Fibroblast of gingiva (primary cell): ENCODE measurements at places on chromosomes 16 and 17.

DNA sequence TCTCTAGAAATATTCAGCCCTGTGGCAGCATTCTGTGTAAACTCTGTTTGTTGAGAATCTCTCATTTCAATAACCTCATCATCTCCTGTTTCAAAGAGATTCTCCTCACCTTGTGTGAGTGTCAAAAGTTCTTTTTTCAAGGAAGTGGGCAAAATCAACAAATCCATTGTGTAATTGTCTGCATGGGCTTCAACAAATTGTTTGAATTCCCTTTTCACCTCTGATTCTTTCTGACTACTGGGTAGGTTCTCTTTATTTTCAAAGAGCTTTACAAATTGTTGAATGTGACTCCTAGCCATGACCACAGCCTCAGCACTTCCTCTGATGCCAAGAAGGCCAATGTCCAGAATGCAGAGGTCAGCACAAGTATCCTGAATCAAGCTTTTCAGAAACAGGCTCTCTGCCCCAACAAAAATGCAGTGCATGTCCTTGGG lies 48.0 kb downstream of the N4BP1 start:
- DNase-seq = peak; percentile 38

DNA sequence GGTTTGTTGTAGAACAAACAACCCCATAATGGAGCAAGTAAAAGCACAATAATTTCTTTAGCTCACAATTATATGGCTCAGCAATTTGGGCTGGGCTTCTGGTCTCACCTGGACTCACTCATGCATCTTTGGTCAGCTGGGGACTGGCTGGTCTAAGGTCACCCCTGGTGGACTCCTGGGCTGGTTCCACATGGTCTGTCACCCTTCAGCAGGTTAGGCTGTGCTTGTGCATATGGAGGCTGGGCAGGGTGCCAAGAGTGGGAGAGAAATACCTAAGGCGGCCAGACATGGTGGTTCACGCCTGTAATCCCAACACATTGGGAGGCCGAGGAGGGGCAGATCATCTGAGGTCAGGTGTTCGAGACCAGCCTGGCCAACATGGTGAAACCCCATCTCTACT lies 27.0 kb upstream of the SMURF2 start:
- DNase-seq = no peak

DNA sequence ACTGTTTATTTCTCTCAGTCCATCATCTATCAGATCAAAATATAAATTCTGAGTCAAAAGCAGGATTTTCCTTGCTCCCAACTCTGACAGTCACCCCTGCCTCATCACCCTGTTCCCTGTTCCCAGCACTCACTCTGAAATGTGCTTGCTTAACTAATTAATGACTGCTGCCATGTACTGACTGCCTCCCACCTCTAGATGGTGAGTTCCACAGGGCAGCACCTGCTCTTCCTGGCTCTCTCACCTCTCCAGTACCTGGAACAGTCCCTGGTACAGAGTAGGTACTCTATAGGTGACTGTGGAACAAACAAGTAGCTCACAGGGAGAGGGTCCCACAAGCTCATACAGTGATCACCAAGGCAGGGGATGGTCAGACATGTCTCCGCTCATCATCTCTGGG lies 114.3 kb upstream of the C16orf82 start:
- no peak for DNase-seq

DNA sequence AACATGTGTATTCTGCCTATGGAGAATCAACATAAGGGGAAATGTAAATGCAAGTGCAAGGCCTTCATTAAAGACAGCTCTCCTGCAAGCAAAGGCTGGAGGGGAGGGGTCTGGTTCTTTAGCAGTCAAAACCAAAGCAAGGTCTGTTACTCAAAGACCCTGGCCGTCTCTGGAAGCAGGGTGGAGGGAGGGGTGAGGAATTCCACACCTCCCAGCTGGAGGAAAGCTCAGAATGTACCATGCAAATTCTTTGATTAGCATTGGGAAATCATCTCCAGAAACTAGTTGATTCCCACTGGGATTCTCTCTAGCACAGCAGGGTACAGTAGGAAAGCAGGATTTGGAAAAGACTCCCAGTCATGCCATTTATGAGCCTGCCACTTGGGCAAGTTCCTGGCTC lies 77.3 kb upstream of the ASIC2 start:
- no peak for DNase-seq

GRCh38 chr16:85806539-85806938 lies 7.0 kb downstream of the COX4I1 start:
- DNase-seq = no peak
